ENCODE measurements at places on chromosomes 6 and 20.

DNA sequence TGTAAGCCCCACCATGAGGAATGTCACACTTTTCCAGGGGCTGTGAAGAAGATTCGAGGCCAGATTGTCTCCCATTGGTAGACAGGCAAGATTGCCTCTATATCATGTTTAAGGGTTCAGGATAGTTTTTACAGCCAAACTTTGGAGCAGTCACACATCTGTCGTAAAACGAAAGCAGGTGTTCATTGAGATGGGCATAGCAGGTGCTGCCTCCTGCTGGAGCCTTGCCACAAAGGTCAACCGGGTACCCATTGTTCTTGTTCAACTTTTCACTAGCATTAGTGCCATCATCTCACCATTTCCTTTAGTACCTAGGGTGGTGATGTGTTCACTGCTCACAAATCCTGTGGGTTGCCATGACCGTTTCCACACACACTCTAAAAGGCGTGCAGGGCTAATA, 198.3 kb downstream of the HTR1B start:
- no peak for DNase-seq

DNA sequence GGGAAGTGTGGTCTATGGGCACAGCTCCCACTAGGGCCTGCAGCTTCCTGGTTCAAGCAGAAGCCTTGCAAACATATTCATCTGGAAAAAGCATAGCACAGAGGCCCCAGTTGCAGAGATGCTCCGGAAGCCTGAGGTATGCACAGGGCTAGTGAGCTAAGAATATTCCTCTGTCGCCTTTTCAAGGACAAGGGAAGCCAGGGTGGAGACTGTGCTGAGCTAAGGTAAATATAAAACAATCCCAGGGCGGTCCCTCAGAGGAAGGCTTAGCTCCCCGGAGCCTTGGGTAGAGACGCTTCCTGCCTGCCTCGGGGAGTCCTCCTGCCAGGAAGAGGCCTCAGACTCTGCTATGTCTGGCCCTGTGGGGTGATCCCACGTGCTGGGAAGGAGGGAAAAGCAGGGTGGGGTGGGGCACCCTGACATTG, 134.8 kb upstream of the FOXA2 start:
- DNase-seq = no peak

DNA sequence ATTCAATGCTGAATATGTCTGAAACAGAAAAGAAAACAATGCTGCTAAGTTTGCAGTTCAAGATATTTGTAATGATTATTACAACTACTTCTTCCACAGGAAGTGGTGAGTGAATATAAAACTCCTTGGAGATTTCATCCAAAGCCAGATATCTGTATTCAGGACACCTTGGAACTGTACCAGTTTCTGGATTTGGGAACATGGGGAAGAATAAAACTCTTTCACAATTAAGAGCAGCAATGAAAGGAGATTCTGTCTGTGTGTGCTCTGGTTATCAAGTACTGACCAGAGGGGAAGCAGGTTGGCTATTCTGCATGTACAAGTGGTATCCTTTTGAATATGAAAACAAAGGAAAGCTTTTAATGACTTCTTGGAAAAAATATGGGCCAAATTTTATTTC, 21.1 kb downstream of the ELOVL2 start:
- DNase-seq = no peak

DNA sequence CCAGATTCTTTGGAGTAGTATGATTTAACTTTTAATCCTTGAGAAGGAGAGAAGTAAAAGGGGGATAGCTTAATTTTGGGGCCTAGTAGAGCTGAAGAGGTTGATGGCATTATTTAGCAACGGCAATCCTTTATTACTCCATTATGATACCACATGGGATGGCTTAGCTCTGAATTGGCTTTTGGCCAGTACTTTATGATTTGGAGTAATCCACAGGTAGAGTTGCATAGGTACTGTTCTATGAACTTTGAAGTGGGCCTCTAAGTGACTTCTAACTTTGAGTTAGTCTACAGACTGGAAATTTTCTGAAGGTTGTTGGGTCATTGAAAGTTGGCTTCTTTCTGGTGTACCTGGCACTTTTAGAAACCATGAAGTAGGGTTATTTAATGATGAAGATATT, 11.6 kb downstream of the YWHAB start:
- no peak for DNase-seq

DNA sequence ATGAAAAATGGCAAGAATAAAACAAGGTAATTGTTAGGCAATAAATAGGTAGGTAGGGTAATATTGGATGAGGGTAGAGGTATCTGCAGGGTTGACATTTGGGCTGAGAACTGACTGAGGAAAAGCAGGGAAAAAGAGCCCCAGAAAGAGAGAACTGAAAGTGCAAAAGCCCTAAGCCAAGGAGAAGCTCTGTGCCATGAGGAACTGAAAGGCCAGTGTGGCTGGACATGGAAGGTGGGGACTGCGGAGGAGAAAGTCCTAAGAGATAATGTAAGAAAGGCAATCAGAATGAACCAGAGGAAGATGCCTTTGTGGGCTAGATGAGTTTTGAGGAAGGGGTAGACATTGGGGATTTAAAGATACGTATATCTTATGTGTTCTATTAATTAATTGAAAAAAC, 9.9 kb upstream of the HIVEP2 start:
- DNase-seq = no peak

DNA sequence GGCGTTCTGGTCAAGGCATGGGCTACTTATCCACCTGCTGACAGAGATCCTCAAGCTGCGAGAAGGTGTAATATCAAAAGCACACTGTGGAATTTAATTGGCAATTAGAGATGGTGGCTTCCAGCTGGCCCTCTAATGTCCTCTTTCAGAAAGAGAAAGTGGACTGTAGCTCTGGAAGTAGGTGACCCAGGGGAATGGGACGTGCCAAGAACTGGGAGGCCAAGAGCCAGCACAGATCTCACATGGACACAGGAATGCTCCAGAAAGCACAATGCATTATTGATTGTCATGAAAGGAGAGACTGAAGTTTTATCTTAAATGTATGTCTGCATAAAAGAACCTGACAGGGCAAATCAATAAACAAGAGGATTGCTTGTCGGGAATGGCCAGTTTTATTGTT, 198.6 kb upstream of the CDH4 start:
- no peak for DNase-seq

GRCh38 chr6:10347561-10348327, 67.1 kb downstream of the TFAP2A start:
- DNase-seq = no peak

- DNase-seq = no peak
Observed at GRCh38 chr20:2978519-2978918, 64.9 kb upstream of the GNRH2 start.

GRCh38 chr20:24132246-24132645, 143.7 kb upstream of the GGTLC1 start:
- no peak for DNase-seq

- no peak for DNase-seq
Observed at GRCh38 chr20:6519556-6519955, 247.9 kb upstream of the BMP2 start.

DNA sequence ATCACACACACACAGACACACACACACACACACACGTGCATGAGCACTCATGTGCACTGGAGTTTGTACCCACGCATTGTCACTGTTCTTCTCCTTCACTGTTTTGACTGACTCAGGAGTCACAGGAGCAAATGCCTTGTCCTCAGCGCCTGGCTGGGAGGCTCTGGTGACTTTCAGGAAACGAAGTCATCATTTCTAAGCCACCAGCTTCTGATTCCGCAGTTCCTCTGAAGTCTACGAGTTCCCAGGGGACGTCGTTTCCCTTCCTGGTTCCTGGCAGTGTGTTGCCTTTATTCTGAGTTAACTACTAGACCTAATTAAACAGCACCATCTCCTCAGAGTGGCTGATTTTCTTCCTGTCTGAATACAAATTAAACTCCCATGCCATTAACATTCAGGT, 82.2 kb upstream of the PMEPA1 start:
- DNase-seq = no peak

DNA sequence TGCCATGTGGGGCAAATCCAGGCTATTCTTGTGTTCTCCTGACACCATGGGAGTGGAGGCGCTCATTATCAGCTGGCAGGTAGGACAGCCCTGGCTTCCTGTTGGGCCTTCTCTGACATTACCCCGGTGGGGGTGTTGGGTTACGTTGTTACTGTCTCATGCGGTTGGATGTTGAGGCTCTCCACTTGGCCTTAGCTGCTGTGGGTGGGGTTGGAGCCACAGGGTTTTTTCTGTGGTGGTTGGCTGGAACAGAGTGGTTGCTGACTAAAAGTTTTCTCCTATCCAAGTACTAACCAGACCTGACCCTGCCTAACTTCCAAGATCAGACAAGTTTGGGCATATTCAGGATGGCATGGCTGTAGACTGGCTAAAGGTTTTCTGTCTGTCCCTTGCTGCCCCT, 20.2 kb downstream of the RIPK1 start:
- no peak for DNase-seq

GRCh38 chr20:48056218-48056617, 270.9 kb upstream of the SULF2 start:
- DNase-seq = no peak

- DNase-seq = no peak
Observed at GRCh38 chr20:48265791-48266190, 480.5 kb upstream of the SULF2 start.

- no peak for DNase-seq
Observed at GRCh38 chr20:23235173-23236027, 115.2 kb upstream of the NXT1 start.

DNA sequence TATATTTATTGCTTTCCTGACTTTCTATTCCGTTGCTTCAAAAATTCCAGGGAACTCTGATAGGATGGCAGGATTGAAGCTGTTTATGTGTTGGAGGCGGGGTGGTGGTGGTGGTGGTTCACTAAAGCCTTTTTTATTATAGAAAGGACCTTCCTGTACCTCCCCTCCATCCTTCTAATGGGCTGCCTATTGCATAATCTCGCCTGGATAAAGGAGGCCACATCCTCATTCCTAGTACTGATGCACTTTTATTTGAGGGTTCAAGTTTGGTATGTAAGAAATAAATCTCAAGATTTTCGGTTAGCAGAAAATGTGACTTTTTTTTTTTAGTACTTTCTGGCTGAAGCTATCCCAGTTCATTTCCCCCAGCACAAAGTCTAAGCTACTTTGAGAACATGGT, 18.7 kb upstream of the CTAGE9 start:
- DNase-seq = no peak

GRCh38 chr6:136525586-136526195, 24.5 kb downstream of the MAP7 start:
- no peak for DNase-seq

- no peak for DNase-seq
Observed at GRCh38 chr20:61311656-61312387, 59.8 kb downstream of the CDH4 start.

DNA sequence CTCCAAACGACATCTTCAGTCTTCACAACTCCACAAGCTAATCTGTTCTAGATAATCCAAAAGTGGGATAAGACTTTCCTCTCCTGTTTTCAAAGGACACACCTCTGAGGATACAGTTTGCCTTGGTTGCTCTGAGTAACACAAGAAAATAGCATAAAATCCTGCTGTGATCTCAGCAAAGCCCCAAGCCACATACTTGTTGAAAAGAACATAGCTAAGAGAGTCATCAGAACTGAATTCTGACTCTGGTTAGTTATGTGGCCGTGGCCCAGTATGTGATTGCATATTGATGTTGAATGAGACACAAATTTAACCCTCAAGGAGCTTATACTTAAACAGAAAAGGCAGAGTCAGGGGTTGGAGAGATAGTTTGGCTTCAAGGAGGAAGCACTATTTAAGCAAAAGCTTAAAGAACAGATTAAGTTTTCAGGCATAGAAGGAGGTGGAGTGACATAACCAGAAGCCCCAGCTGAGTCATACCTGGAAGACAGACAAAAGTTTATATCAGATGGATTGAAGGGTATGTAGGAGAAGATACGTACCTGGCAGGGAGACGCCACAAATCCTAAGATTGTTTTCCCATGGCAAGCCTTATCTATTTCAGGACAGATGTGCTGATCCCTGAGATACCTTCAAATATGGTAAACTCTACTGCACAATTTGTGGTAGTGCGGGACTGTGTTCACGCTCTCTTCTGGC, 41.2 kb downstream of the OPN5 start:
- no peak for DNase-seq

DNA sequence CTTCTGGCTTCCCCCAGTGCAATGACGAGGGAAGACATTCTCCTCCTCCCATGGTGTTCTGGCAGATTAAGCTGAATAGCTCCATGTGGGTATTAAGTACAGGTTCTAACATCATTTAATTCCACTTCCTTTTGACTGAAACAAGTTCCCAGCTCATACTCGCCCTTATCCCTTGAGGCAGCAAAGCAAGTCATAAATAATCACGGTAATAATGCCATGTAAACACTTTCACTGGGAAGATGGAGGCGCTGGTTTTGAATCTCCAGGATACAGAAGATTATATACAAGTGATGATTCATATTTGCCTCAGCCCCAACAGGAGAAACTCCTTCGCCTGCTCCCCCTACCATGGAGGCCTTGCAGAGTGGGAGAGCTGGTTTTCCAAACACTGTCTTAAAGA, 141.3 kb downstream of the PXDC1 start:
- DNase-seq = no peak

DNA sequence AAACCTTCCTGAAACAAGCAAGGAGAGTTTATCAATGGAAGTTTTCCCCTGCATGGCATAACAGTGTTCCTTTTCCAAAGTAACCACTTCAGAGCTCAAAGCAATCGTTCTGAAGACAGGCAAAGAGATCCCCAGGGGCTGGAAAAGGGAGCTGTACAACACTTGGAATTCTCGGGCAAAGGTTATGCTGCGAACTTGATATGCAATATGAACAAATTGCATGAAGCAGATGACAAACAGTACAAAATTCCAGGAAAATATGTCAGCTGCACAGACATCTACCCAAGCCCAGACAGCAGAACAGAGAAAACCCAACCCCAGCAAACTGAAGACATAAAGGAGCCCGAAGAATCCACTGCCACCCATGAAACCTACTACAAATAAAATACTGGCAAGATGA, 18.4 kb downstream of the POPDC3 start:
- no peak for DNase-seq

GRCh38 chr20:6765469-6766058, 1.9 kb upstream of the BMP2 start:
- no peak for DNase-seq

DNA sequence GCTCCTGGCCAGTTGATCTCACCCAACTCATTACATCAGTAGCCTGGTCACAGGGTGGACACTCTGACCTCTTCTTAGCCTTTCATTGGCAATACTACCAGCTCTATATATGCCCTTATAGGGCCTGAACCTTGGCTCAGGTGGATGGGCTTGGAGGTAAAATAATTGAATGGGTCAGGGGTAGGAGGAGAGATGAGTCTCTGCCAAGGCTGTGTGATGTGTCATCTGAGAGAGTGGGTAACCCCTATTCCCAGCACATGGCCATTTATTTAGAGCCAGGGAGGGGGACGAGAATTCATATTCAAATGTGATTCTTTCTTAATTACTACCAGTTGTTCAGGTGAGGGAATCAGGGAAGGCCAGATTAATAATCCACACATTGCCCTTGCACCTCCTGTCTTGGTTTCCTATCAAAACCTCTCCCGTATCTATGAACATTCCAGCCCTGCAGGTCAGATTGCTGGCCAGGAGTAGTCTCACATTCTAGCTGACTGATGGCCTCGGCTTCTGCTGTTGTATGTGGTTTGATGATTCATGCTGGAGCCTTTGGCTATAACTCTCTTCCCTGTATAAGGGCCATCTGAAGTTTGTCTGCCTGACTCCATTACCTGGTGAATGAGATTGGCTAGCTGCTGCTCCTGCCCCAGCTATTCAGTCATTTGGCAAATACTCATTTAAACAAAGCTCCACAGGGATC, 13.4 kb downstream of the C20orf173 start:
- DNase-seq = no peak

- DNase-seq = no peak
Observed at GRCh38 chr6:109580519-109580918, 97.5 kb upstream of the ZBTB24 start.

All from activated CD4-positive, alpha-beta T cell treated with anti-CD3 and anti-CD28 coated beads, Interleukin-2, amount 50 U/mL, for 4 hours (primary cell).